HCT116 (cell line): ENCODE measurements at places on chromosomes 5 and 9. TPM values are rescaled to one million over a fixed set of nuclear protein-coding genes. Genes with fewer than 3 reads are reported as not detected.

Gene GBGT1
- total RNA-seq: 0.34 TPM

Gene TNC
- total RNA-seq: 0.49 TPM

Gene EMB
- 15.2 TPM for total RNA-seq

Gene CAVIN4
- total RNA-seq: 0.59 TPM

Gene FBXO10
- 5.3 TPM for total RNA-seq

Gene ZNF622
- 25.2 TPM for total RNA-seq

Gene BARHL1
- total RNA-seq: not detected

Gene TLN1
- 144 TPM for total RNA-seq

Gene PTGES
- total RNA-seq: 17.2 TPM

Gene ALDOB
- total RNA-seq: 1.2 TPM

Gene SPATA31C1
- not detected for total RNA-seq

Gene DMRTA1
- total RNA-seq: not detected

Gene SOHLH1
- total RNA-seq: not detected

Gene SLC9A3
- 1.5 TPM for total RNA-seq

Gene DNAH5
- 0.37 TPM for total RNA-seq

Gene PROB1
- 1.7 TPM for total RNA-seq

Gene PCDHGA4
- total RNA-seq: not detected

Gene MLANA
- not detected for total RNA-seq

Gene OR1J2
- not detected for total RNA-seq

Gene KIF4B
- total RNA-seq: 0.12 TPM

Gene LECT2
- total RNA-seq: not detected

Gene PSAT1
- total RNA-seq: 226 TPM

Gene LCN6
- not detected for total RNA-seq

Gene EIF4E1B
- total RNA-seq: 0.07 TPM

Gene PDE8B
- total RNA-seq: 0.17 TPM

Gene ATG12
- total RNA-seq: 270 TPM

Gene SHC3
- total RNA-seq: 0.27 TPM

Gene NR5A1
- 0.64 TPM for total RNA-seq

Gene ECSCR
- not detected for total RNA-seq

Gene CDH10
- not detected for total RNA-seq

Gene NUTM2F
- not detected for total RNA-seq

Gene EFNA5
- 0.22 TPM for total RNA-seq

Gene LAMC3
- 7.7 TPM for total RNA-seq

Gene TAL2
- total RNA-seq: not detected

Gene SLC6A7
- total RNA-seq: not detected

Gene CA9
- 8.5 TPM for total RNA-seq

Gene PDLIM4
- not detected for total RNA-seq

Gene SPINK4
- total RNA-seq: not detected

Gene KCNIP1
- not detected for total RNA-seq

Gene ZNG1F
- 17.1 TPM for total RNA-seq

Gene NR4A3
- total RNA-seq: 0.86 TPM

Gene SLC6A3
- total RNA-seq: not detected

Gene C1QTNF3
- total RNA-seq: 2.6 TPM

Gene PCDHGB1
- total RNA-seq: 0.15 TPM
